ENCODE measurements at places on chromosomes 6 and 20. TPM values are rescaled to one million over a fixed set of nuclear protein-coding genes. Genes with fewer than 3 reads are reported as not detected.

DNA sequence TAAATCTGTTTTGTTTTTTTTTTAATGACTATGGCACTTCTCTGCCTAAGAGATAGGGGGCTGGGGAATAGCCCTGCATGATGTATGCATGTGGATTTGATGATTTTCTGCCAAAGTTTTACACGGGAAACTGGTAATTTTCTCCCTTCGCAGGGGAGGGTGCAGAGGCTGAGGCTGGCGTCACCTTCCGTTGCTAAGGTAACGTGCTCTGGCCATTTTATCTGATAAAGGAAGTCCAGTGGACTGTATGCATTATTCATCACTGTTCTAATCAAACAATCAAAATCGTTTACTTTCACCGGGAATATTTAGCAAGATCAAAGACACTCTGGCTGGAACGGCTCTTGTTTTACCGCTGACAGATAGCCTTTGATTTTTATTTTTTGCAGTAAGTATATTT is 789 bp downstream of the PHACTR1 start:
- DNase-seq = no peak

GRCh38 chr6:80728830-80729229 is 622.4 kb downstream of the BCKDHB start:
- DNase-seq = no peak

The ITPR3 gene
- total RNA-seq = 6.4 TPM

The SLC17A1 gene
- total RNA-seq = not detected

DNA sequence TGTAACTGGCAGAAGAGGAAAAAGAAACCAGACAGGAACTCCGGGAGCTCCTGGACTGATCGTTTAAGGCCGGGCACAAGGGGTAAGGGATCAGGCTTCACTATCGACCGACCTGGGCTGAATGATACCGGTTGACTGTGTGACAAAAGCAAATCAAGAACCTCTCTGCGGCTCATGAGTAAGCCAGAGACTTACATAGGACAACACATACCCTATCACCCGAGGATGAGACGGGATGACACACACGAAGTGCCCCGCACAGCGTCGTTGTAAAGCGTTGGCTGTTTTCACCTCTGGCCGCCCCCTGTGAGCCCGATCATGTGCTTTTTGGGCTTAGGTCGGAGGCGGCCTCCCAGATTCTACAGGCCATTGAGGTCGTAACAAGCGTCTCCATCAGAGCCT is 695 bp upstream of the TGIF2 start:
- DNase-seq = no peak

GRCh38 chr6:77030929-77031674 is 432.2 kb downstream of the HTR1B start:
- DNase-seq = no peak

DNA sequence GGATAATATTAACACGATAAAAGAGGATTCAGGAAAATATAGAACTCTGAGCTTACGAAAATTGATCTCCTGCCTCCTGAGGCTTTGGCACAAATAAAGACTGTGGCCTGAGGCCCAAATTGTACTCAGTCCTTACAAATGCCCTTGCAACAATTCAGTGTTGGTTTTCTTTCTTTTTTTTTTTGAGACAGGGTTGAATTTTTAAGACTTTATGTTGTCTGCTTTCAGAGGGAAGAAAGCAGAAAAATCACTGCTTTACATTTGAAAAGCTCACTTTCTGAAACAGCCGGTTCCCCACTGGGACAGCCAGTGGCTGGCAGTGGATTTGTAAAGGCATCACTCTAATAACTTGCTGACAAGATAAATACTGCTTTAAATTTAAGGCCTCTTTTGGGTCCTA is 290.5 kb downstream of the SLC35F1 start:
- no peak for DNase-seq

The IRAK1BP1 gene
- 7.8 TPM for total RNA-seq

The CTCFL gene
- 0.33 TPM for total RNA-seq

DNA sequence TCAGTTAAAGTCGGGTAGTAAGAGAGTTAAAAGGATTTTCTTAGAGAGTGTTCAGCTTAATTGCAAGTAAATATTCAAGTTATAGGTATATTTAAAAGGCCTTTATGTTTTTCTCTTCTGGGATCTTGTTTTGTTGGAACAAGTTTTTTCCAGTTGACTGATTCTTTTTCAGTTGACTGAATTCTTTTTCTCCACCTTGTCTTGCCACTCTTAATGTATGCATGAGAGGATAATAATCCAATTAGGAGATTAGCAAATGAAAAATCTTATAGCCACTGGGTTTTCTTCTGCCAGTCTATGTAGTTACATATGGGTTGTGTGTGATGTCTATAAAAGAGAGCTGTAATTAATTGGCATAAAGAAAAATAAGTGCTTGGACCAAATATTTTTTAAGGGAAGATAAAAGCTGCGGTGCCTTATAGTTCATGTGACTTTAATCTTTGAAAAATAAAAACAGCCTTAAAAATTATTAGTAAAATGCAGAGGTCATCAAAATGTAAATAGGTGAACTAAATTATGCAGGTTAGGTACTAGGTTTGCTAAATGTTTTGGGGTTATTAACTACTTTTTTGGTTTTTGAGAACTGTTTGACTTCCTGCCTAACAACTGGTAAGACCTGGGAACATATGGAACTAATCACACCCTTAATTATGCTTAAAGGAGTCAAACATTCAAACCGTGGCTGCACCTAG is 367.2 kb downstream of the HTR1B start:
- DNase-seq = no peak

DNA sequence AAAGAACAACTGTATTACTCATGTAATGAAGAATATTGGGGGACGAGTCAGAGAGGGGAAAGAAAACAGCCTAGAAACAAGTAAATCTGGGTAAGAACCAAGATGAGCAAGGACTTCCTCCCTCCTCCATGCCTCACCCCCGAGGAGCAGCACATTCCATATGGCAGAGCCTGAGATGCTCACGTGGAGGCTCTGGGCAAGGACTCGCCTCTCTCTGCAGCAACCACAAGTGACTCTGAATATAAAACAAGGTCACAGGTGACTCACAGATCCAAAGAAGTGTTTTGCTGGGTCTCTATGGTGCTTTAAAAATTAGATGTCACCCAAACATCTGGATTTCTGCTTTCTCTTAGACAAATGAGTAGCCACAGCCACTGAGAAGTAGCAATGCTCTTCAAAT is 453.0 kb upstream of the SULF2 start:
- no peak for DNase-seq

The SLC22A1 gene
- 2.4 TPM for total RNA-seq

- no peak for DNase-seq
These were observed 228.4 kb upstream of the JAG1 start for GRCh38 chr20:10902174-10902573.

- no peak for DNase-seq
These were observed 34.8 kb upstream of the RUNX2 start for GRCh38 chr6:45293306-45293705.

The ARG1 gene
- not detected for total RNA-seq

GRCh38 chr6:81606965-81607381 is 145.5 kb downstream of the TENT5A start:
- no peak for DNase-seq

The HSD17B8 gene
- total RNA-seq = 15.0 TPM

DNA sequence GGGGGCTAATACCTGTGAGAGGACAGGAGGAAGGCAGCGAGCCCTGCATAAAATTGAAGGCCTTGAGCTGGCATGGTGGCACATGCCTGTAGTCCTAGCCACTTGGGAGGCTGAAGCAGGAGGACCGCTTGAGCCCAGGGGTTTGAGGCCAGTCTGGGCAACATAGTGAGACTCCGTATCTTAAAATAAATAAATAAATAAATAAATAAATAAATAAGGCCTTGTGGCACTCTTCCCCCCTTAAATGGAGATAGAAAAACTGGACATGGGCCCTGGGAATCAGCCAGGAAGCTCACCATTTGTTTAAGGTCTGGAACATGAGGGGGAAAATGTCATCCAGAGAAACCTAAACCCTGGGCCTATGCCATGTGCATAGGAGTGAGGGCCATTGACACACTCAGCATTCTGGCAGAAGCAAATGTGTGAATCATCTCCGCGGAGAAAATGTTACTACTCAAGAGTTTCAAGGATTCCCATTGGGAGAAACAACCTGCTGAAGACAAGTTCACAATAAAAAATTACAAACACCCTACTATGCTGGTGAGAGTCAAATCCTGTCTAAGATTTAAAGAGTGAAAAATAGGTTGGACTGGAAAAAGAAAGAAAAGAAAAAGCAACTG is 51.9 kb upstream of the UBR2 start:
- DNase-seq = no peak

The GGTLC1 gene
- total RNA-seq = not detected

The CST4 gene
- total RNA-seq = not detected

DNA sequence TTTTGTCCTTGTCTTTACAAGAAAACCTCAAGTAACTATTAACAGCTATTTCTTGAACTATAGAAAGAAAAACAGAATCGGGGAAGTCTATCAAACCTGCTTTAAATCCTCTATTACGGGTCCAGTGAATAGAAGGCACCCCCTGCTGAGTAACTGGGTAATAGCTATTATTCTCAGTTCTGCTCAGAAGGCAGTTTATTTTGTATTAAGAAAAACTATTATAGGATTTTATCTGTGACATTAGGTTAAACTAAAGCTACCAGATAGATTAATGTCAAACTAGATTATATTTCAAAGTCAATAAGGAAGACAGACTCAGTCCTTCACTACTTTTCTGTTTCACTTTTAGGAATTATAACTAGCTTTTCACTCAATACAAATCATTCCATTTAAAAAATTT is 93.7 kb downstream of the DST start:
- DNase-seq = no peak

The CCM2L gene
- 0.16 TPM for total RNA-seq

DNA sequence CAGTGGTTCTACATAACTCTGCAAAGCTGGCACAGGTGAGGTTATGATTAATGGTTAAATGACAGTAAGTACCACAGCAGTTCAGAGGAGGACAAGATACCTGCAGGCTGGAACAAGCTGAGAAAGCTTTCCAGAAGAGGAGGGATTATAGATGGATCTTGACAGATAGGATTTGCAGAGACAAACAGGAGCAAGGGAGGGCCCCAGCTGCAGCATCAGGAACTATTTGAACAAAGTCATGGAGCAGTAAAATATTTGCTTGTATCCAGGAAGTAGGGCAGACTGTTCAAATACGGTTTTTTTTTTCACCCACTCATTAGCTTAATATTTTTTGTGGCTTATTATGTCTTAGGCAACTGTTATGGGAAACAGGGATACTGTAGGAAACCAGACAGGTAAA is 144.4 kb upstream of the MAN1A1 start:
- no peak for DNase-seq

The BCLAF1 gene
- total RNA-seq = 246 TPM

- DNase-seq = no peak
These were observed 3.1 kb downstream of the B3GALT4 start for GRCh38 chr6:33279971-33280511.

DNA sequence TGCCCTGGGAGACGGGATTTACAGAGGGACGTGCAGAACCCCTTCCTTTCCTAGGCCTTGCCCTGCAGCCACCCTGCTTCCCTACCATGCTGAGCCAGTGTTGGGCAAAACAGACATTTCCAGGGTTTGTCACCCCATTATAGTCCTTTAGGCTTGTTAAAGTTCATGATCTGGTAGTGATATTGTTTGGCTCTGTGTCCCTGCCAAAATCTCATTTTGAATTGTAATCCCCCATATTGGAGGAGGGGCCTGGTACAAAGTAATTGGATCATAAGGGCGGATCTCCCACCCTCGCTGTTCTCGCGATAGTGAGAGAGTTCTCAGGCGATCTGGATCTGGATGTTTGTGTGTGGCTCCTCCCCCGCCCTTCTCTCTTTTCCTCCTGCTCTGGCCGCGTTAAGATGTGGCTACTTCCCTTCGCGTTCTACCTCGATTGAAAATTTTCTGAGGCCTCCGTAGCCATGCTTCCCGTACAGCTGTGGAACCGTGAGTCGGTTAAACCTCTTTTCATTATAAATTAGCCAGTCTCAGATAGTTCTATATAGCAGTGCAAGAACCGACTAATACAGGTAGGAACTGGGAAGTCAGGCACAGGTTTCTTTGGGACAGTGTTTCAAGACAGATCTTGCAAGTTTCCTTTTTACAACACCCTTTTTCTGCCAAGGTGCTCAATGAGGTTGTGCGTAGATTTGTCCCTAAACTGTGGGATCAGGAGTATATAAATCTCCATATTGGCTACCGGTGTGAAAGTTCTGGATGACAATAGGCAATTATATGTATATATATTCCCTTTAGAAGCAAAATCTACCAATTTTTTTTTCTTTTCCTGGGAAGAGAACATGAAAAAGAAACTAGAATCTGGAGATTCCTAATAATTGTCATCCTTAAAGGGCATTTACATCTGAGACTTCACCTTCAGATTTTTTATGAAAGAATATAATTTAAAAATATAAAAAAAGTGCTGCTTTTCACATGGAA is 152.1 kb downstream of the SAMD5 start:
- DNase-seq = no peak

DNA sequence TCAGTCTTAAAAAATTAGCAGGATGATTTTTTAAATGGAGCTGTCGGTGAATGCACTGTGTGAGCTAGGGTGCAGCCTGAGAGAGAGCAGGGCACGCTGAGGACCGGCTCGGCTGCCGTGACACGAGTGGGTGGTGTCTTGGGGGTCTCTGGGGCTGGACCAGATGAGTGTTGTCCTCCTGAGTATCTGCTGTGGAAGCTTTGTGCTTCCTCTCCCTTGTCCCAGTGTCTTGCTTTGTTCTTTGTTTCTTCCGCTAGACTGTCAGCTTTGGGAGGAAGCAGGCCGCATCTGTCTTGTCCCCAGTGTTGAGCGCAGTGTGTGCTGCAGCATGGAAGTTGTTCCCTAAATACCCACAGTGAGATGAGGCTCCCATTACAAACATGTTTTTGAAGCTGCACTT is 89.4 kb downstream of the RTN4IP1 start:
- no peak for DNase-seq

- no peak for DNase-seq
These were observed 101.8 kb upstream of the COL21A1 start for GRCh38 chr6:56349194-56349593.

GRCh38 chr20:39839399-39840119 is 849.5 kb downstream of the MAFB start:
- no peak for DNase-seq

DNA sequence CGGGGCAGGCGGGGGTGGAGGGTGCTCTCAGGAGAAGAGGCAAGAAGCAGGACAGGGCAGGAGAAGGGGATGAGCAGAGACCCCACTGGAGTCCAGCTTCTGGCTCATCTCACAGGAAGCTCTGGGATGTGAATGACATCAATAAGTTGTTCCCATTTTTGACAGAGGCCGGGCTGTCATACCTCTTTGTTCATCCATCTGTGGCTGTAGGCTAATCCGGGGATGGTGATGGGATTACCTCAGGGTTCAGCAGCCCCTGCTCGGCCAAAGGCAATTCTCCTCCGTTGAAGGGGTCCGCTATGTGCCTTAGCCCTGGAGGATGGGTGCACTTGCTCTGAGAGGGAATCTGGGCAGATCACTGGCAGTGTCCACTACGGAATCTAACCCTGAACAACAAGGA is 3.3 kb upstream of the TMC2 start:
- no peak for DNase-seq

The SMLR1 gene
- total RNA-seq = not detected

The CCN5 gene
- not detected for total RNA-seq

The RBM24 gene
- total RNA-seq = 0.45 TPM

GRCh38 chr6:24621626-24622289 is 24.2 kb downstream of the KIAA0319 start:
- no peak for DNase-seq

The HAO1 gene
- total RNA-seq = not detected

The AGER gene
- 28.1 TPM for total RNA-seq

GRCh38 chr6:3301506-3301905 is 42.8 kb downstream of the PSMG4 start:
- no peak for DNase-seq

Measured in mesothelial cell of epicardium (in vitro differentiated cells).